ENCODE measurements at places on chromosomes 12 and 14.

DNA sequence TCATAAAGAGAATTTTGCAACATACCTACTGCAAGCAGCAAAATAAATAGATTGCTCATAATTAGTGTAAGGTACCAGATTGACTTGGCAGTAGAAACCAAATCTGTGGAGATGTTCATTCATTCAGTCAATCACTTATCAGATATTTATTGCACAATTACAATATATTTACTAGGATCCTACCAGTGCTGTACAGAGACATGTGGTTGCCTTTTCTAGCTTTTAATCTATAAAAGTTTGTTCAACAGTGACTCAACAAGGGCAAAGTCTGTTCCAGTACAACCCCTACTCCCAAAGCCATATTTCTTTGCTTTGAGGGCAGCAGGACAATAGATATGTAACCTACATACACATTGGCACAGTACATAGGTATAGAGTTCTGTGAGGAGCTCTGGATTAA, 27.3 kb downstream of the ABCD2 start:
- no peak for DNase-seq

DNA sequence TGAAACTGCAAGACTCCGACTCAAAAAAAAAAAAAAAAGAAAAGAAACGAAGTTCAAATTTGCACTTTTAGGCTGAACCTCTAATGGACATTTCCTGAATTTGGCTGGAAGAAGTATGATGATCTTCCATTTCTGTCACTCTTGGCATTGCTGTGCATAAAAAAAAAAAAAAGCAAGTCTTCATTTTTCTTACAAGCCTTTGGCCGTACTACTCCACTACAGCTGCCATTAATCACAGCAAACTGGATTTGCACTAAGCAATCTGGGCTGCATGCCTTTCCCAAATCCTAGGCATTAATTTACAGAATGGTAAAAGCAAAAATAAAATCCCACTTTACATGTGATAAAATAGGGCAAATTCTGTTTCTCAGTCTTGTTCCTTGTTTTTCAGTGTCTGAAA, 7.1 kb downstream of the CSRP2 start:
- DNase-seq, result no peak

GRCh38 chr12:50961708-50962107, 9.4 kb downstream of the HIGD1C start:
- no peak for DNase-seq

- DNase-seq, result no peak
These were observed 48.9 kb upstream of the LRIG3 start for GRCh38 chr12:58969237-58969636.

DNA sequence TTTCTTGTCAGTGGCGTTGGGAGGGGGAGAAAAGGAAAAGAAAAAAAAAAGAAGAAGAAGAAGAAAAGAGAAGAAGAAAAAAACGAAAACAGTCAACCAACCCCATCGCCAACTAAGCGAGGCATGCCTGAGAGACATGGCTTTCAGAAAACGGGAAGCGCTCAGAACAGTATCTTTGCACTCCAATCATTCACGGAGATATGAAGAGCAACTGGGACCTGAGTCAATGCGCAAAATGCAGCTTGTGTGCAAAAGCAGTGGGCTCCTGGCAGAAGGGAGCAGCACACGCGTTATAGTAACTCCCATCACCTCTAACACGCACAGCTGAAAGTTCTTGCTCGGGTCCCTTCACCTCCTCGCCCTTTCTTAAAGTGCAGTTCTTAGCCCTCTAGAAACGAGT, 1.9 kb downstream of the ASCL1 start:
- no peak for DNase-seq

DNA sequence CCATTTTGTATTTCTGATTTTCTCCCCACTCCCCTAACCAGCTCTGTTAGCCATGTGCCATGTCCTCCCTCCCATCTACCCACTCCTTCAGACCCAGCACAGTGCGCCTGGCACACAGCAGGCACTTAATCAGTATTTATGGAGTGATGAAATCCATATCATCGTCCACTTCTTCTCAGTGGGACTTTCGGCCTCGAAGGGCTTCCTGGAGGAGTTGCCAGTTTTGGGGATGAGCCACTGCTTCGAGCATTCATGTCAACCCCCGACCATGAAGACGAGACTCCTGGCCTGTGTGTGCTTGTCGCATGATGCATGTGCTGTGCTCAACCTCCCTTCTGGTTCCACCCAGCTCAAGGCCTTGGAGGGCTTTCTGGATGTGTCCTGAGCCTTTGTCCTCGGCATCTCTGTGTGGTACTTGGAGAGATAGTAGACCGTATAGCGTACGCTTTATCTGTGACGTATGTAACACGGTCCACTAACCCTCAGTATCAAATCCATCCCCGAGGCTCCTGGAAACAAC, 119.5 kb upstream of the RTL1 start:
- DNase-seq, result no peak

DNA sequence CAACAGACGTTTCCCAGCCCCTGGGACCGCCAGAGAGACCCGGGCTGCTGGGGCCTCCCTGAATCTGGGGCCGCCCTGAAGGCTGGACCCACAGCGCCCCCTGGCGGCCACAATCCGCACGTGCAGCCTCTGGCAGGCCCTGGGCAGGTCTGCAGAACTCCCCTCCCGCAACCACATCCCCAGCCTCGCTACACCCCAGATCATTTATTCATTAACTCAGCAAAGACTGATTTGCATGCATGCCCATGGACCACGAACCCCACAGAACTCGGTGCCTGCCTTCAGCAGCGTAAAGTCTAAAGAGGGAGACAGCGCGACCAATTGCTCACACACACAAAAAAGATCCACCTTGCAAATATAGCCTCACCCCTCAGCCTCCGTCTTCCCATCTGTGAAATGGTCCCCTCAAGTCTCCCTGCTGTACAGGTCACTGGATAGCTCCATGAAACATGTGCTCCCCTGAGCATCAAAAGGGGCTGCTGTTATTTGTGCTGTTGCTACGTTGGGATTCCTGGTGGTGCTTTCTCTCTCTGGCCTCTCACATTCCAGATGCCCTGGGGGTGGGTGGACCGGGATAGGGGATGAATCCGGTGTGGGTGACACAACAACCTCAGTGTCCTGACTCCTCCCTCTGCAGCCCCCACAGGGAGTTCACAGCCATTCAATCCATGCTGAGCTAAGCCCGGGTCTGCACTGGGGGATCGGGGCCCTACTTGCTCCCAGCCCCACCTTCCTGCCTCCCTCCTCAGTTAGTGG, 96.4 kb downstream of the SCARB1 start:
- DNase-seq, result peak; percentile 86

GRCh38 chr12:904010-904414, 45.5 kb downstream of the RAD52 start:
- no peak for DNase-seq

- no peak for DNase-seq
These were observed 24.5 kb downstream of the GALNT8 start for GRCh38 chr12:4744709-4745108.

DNA sequence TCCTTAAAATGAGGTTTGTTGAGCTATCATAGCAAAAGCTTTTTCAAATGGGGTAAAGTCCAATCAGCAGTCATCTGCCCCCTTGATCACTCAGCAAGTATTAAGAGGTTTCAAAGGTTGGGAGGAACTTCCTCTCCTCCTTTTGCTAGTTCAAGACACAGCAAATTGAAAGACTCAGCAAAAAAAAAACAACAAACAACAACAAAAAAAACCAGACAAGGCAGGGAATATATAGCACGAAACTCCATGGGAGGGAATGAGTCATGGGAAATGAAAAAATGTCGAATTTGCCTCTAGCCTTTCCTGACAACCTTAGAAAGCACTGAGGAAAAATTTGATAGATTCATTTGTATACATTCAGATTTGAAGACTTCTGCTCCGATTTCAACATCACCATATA, 1.6 kb upstream of the SLC7A8 start:
- no peak for DNase-seq

DNA sequence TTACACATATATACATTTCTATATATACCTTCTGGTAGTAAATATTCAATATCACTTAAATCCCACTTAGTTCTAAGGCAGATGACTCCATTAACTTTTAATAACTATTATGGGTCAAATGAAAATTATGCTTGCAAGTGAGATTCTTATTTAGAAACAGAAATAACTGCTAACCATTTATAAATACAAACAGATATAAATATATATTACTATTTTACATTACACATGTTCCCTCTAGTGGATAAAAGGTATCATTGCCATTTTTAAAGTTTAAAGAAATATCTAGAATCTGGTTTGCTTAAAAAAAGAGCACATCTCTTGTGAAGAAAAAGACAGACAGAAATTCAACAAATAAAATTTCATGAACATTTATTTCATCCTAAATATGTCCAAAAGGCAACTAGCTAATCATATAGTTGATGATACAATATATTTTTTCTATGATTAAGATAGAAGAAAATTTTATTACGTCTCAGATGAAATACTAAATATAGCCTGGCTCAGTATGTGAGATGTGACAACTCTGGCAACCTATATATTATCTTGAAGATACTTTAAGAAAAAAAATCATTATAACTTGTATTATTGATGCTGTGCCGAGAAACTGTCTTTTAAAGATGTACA, 11.7 kb upstream of the RAD51AP1 start:
- DNase-seq, result no peak

GRCh38 chr12:66011731-66012130, 118.8 kb downstream of the LLPH start:
- no peak for DNase-seq

DNA sequence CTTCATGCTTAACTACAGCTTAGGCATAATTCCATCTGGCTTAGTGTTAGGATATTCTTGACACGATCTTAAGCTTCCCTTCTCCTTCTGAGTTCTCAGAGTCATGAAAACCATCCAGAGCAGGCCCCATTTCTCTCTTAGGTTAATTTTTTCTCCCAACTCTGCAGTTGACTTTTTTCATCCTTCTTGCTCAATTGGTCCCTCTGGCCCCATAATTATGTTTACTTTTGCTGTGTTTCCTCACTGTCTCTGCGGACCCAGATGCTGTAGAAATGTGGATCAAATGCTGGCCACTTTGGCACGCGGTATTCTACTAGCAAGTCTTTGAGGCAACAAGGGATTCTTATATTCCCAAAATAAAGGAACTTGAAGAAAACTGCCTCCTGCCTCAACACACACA, 9.5 kb downstream of the TMEM132C start:
- no peak for DNase-seq

DNA sequence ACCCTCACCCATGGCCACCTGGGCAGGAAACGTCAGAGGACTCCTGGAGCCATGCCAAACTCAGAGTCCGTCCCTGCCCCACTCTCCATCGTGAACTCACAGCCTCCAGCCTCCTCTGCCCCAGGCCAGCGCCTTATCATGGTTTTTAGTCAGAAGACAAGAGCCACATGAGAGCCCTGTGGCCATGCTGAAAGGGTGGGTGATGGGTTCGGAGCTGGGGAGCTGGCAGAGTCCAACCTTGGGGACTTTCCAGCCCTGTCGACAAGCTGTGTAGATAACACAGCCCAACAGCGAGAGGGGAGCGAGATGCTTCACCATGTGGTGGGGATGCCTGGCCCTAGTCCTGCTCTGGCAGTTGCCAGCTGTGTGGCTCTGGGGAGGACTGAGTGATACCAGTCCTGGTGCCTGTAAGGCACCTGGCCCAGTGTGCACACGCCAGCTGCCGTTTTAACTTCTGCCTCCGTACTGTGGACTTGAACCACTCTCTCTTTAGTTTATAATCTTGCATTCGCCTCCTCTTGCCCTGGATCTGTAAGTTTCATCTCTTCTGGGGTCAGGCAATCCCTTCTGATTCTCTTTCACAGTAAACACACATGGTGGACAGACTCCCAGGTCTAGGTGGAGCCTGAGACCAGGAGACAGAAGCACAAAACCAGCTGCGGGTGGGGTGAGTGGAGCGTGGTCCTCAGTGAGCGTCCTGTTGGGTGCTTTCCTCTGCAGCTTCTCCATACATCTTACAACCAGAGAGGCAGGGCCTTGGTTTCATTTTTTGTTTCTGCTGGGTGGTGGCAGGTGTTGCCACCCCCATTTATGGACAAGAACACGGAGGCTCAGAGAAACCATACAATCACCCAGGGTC, 55.3 kb downstream of the RIN3 start:
- DNase-seq, result no peak

GRCh38 chr14:61524211-61524806, 171.0 kb upstream of the HIF1A start:
- DNase-seq, result no peak

DNA sequence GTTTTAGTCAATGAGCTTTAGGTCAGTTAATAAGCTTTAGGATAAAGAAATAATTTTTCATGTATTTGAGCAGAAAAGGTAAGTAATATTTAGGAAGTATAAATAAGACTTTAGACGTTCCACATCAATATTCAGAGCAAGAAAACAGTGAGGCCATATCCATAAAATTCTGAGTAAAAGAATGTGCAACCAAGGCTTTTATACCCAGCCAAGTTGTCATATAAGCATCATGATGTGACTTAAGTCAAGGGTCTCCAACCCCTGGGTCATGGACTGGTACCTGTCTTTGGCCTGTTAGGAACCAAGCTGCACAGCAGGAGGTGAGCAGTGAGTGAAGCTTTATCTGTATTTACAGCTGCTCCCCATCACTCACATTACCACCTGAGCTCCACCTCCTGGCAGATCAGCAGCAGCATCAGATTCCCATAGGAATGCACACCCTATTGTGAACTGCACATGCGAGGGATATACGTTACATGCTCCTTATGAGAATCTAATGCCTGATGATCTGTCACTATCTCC, 74.1 kb downstream of the ZNF664 start:
- no peak for DNase-seq

- no peak for DNase-seq
These were observed 58.7 kb downstream of the CCDC59 start for GRCh38 chr12:82299319-82300025.

DNA sequence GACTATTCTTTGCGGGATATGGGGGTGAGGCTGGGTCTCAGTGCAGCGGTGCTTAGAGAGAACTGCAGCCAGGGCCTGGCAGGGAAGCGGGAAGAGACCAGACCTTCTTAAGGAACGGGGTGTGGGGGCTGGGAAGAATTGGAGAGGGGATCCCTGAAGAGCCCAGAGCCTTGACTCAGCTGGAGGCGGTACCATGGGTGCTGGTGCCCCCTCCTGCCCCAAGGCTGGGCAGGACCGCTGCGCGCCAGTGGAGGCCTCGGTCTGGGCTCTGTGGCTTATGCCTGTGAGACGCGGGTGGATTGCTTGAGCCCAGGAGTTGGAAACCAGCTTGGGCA, 1.3 kb upstream of the RNU7-1 start:
- DNase-seq, result no peak

DNA sequence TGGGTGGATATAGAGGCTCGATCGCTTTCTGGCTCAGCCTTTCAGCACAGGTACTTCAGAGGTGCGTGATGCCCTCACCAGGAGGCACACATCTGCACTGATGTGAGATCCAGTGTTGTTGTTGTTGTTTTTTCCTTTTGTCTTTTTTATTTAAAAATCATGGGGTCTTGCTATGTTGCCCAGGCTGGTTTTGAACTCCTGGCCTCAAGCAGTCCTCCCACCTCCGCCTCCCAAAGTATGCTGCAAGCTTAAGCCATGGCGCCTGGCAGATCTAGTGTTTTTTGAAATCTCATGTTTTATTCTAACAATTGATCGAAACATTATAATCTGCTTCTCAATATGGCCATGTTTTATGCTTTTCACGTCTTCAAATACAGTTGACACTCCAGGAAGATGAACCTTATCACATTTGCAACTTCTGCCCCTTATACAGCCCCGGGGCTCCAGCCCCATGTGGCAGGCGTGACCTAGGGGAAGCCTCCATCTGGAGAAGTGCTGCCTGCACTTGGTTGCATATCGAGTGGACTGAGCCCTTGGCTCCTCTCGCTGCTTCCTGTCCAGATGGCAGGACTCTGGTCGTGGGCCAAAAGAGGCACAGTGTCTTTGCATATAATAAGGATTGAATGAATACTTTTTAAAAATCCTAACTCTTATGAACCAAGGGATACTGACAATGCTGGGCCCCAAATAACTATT, 71.7 kb downstream of the TRAF3 start:
- no peak for DNase-seq

- no peak for DNase-seq
These were observed 215.9 kb downstream of the CACNA1C start for GRCh38 chr12:2268471-2269286.
